Gastroesophageal sphincter (tissue), 4 donors: ENCODE measurements at places on chromosomes 1 and 21. TPM values are rescaled to one million over a fixed set of nuclear protein-coding genes. Genes with fewer than 3 reads are reported as not detected.

Gene IL6R
- 51.7 TPM for total RNA-seq

Gene EVA1C
- 55.7 TPM for total RNA-seq

Gene DDR2
- total RNA-seq: 241 TPM

GRCh38 chr21:23799376-23799775 is 1807.9 kb downstream of the MRPL39 start:
- ATAC-seq: no peak

DNA sequence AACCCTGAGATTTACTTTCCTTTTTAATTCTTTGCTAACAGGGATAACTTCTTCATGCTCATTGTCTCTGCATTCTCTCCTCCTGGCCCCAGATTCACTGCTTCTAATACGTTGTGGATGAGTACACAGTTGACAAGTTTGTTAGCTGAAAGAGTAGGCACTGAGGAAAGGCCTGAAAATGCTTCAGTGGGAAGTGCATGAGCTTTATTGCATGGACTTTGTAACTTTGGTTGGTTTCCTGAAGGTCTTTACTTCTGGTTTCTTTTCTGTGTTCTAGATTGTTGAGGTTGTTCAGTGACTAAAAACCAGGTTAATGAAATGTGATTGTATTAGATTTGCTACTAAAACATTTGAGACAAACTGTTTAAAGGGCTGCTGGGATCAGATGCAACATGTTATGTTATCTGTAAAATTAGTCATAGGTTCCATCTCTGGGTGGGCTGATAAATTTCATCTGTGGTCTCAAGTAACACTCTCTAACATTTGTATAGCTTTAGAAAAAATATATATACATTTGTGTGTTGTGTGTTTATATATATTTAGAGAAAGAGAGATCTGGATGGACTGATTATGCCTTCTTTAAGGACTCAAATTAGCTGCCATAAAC is 19.1 kb downstream of the LRIG2 start:
- no peak for ATAC-seq
